ENCODE measurements at places on chromosomes 4 and X. TPM values are rescaled to one million over a fixed set of nuclear protein-coding genes. Genes with fewer than 3 reads are reported as not detected.

Gene UGT2B17
- total RNA-seq = 0.23 TPM

Gene RNF212
- 7.1 TPM for total RNA-seq

Gene MSX1
- 2.2 TPM for total RNA-seq

Gene USP51
- total RNA-seq = 8.5 TPM

DNA sequence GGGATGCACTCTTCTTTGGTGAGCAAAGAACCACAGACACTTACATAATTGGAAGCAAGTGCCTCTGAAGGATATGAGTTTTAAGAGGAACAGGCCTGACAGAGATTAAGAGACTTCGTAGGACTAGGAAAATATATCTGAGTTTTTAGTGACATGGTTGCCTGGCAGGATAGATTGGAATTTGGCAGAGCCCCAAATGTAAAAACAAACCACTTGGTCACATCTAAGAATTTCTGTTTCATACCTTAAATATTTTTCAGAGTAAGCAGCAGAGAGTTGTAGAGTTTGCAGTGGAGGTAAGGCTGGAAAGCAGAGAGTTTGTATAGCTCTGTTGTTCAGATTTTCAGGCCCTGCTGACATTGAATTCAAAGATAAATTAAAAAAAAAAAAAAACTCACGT lies 150.1 kb upstream of the MAGEB2 start:
- H3K4me1 ChIP-seq = no peaks in the 10 kb centered on the region
- H3K27ac ChIP-seq = no peak overlapping the region
- no peaks in the 10 kb centered on the region for H3K27me3 ChIP-seq
- H3K36me3 ChIP-seq = no peaks in the 10 kb centered on the region
- no peak for DNase-seq

GRCh38 chr4:119197772-119198212 lies 14.7 kb upstream of the USP53 start:
- H3K27ac ChIP-seq = no peak overlapping the region
- H3K4me1 ChIP-seq = no peaks in the 10 kb centered on the region
- no peak for DNase-seq
- H3K27me3 ChIP-seq = no peaks in the 10 kb centered on the region

DNA sequence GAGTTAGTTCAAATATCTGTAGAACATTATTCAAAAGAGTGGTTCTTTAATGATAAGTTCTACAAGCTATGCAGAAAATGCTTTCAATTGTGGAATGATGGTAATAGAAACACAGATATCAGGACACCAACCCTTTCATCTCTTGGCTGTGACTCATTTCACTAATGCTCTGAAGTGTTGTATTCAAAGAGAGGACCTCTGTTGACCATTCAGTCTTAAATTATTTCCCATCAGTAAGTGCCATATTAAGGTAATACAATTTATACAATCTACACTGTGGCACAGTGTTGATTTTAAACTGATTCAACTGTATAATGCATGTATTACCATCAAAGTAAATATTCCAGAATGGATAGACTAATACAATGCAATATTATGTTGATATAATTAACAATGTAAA lies 289.0 kb upstream of the ADGRL3 start:
- no peaks in the 10 kb centered on the region for H3K4me1 ChIP-seq
- no peak overlapping the region for H3K27ac ChIP-seq
- no peaks in the 10 kb centered on the region for H3K36me3 ChIP-seq
- no peaks in the 10 kb centered on the region for H3K27me3 ChIP-seq
- H3K4me3 ChIP-seq = no peak overlapping the region
- no peak for DNase-seq

DNA sequence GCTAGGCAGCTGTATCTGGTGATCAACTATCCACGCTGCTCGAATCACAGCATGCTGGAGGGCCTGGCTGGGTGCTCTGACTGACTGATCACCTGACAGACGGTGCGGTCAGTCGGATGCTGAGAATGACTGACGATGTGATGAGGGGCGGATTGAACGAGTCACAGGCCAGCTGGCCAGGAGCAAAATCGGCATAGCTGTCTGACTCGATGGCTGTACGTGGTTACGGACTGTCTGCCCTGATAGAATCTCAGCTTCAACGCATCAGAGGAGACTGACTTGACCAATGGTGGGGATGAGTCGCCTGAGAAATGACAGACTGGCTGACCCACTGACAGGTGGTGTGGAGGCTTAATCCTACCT lies 1.0 kb upstream of the SUV39H1 start:
- peak overlapping the region; percentile 83 for H3K27ac ChIP-seq
- no peaks in the 10 kb centered on the region for H3K27me3 ChIP-seq
- no peak for DNase-seq
- H3K4me1 ChIP-seq = no peaks in the 10 kb centered on the region
- no peaks in the 10 kb centered on the region for H3K36me3 ChIP-seq

Data from prostate gland (tissue), 2 donors.